ENCODE measurements at places on chromosomes 6 and 20.

- DNase-seq, result no peak
Observed at GRCh38 chr20:59817846-59818615, 115.4 kb downstream of the SYCP2 start.

GRCh38 chr6:33595001-33595846 is 15.1 kb upstream of the BAK1 start:
- no peak for DNase-seq

DNA sequence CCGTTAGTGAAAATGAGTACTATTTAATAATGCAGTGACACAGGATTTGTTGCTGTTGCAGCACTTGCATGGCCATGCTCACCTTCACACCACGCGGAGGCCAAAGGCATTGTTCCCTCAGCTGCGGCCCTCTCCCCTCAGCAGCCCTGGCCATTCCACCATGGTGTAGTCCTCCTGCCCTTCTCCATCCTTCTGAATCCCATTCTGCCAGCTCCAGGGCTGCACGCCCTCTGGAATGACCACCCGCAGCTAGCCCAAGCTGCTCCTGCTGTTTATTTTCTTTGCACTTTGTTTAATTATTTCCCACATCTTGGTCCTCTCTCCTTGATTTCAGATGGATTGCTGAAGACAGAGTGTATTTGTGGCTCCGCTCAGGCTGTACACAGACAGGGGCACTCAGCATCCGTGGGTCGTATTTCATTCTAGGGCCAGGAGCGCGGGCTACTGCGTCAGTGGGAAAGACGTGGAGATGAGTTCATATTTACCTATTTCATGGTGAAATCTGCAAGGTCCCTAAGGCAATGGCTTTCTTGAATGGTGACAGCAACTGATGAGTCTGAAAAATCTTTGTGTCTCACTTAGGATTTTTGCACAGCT is 81.4 kb upstream of the DUSP22 start:
- no peak for DNase-seq

DNA sequence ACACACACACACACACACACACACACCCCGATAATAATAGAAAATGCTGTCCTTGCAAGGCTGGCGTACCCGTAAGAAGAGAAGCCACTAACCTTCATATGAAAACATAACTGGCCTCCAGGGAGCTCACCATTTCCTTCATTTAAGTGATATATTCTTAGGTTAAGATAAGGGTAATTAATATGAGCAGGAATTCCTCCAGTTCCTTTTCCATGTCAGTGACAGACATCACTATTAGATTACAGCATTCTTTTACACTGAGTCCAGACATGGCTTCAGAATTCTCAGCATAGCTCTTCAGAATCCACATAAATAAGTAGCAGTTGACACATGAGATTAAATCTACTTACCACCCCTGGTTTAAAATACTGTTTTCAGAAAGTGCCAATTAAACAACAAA is 121.9 kb downstream of the SIM1 start:
- DNase-seq, result no peak

DNA sequence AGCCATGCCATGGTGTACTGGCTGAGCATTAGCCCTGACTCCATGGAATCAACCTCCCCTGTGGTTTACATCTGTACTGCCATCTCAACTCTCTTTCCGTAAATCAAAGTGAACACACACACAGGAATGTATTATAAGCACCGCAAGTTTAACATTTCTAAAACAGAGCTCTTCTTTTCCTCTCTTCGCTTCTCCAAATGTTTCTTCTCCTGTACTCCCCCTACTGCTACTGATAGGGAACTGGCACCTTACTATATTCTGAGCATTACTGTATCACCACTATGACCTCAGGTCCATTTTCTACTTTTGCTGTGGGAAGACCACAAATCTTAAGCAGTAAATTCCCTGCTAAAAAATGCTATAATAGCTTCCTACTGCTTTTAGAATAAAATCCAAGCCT is 101.2 kb downstream of the NUS1 start:
- DNase-seq, result no peak

DNA sequence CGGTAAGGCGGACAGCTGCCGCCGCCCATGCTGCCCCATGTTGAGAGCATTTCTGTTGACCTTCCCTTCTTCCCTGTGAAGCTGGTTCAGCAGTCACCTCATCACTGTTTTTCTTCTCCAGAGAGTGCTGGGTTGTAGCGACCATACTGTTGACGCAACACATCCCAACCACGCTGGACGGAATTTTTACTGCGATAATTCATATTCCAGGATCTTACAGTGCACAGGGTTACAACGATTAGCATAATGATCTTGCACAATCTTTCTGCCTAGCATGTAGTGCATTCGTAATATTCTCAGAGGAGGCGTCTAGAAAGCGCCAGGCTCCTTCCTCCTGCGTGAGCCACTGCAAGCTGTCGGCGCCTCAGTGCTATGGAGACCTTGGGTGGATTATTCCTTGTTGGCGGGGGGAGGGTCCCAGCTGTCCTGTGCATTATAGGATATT is 137.0 kb downstream of the MTHFD1L start:
- DNase-seq, result no peak
